ENCODE measurements at places on chromosomes 1 and 21. TPM values are rescaled to one million over a fixed set of nuclear protein-coding genes. Genes with fewer than 3 reads are reported as not detected.

GRCh38 chr21:37855271-37855646 lies 61.0 kb downstream of the KCNJ6 start:
- DNase-seq = no peak

GRCh38 chr21:45987121-45987711 lies 5.6 kb downstream of the COL6A1 start:
- DNase-seq = no peak

The DIP2A gene
- 27.8 TPM for total RNA-seq

- DNase-seq = no peak
Measured at GRCh38 chr1:8075511-8076051, 49.5 kb upstream of the ERRFI1 start.

DNA sequence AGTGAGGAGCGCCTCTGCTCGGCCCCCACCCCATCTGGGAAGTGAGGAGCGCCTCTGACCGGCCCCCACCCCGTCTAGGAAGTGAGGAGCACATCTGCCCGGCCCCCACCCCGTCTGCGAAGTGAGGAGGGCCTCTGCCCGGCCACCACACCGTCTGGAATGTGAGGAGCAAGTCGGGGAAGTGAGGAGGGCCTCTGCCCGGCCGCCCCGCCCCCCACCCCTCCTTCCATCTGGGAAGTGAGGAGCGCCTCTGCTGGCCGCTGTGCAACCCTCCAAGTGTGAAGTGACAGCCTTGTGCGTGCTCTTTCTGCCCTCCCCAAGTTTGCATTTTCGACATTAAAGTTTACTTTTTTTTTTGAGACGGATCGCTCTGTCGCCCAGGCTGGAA lies 5.1 kb upstream of the ZZZ3 start:
- peak; percentile 33 for DNase-seq

DNA sequence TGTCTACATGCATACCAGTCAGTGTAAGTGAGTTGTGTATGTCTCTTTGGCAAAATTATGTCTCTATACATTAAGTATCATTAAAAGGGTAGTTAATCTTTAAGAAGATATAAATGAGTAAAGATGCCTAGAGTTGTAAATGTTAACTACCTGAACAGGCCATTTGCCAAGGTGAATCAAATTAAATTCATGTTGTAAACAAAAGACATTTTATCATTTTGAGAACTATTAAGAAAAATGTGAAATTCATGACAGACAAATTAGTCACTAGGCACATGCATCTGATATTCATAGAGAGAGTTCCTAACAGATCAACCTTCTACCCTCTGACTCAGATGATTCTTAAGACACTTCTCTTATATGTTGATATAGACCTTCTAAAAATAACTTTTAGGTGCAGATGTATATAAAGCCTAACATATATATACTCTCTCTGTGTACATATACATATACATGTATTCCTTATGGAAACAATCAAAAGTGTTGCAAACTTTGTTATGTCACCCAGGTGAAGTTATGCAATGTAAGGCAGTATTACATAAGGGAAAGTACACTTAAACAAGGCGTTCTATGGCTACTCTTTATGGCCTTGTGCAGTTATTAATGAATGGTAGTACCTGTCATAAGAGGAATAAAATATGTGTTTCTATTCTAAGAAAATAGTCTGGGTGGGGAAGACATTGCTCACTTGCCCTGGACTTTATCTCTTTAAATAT lies at the start of gene TMPRSS15:
Gene TMPRSS15 (minus strand): TSS at position 51 of the 716 bp plus-strand sequence. CDS start 163 bp downstream, outside the sequence.
- no peak for DNase-seq

All from Calu3 (cell line).